ENCODE measurements at places on chromosomes 4 and X. TPM values are rescaled to one million over a fixed set of nuclear protein-coding genes. Genes with fewer than 3 reads are reported as not detected.

The PNMA3 gene
- 1.3 TPM for total RNA-seq

The PROM1 gene
- total RNA-seq: 0.45 TPM

The SLIT2 gene
- 6.3 TPM for total RNA-seq

The PPEF2 gene
- not detected for total RNA-seq

The DCAF8L2 gene
- total RNA-seq: not detected

The AR gene
- total RNA-seq: 0.04 TPM

The CT45A3 gene
- not detected for total RNA-seq

The KIF4A gene
- total RNA-seq: 40.3 TPM

The DDX3X gene
- total RNA-seq: 213 TPM

The CT55 gene
- 50.9 TPM for total RNA-seq

The DCLK2 gene
- total RNA-seq: not detected

The VEGFD gene
- 0.31 TPM for total RNA-seq

The HNRNPH2 gene
- 37.7 TPM for total RNA-seq

The FMR1NB gene
- total RNA-seq: 3.5 TPM

The TLR8 gene
- total RNA-seq: not detected

The C4orf46 gene
- total RNA-seq: 17.0 TPM

The CD38 gene
- total RNA-seq: not detected

The ALB gene
- 24.2 TPM for total RNA-seq

The SULT1E1 gene
- total RNA-seq: not detected

The ERVMER34-1 gene
- 0.44 TPM for total RNA-seq

The FGF13 gene
- total RNA-seq: 53.2 TPM

The DUX4 gene
- not detected for total RNA-seq

The HMX1 gene
- total RNA-seq: not detected

The TMEM154 gene
- 2.0 TPM for total RNA-seq

The GAGE12H gene
- not detected for total RNA-seq

The IL3RA gene
- not detected for total RNA-seq

The CT45A1 gene
- total RNA-seq: 2.7 TPM

The DMD gene
- 11.8 TPM for total RNA-seq

The ZNF157 gene
- total RNA-seq: not detected

The NPY5R gene
- total RNA-seq: not detected

The BMP2K gene
- total RNA-seq: 104 TPM

The MAMLD1 gene
- total RNA-seq: 0.18 TPM

The CYBB gene
- total RNA-seq: 0.87 TPM

The SOWAHD gene
- not detected for total RNA-seq

All from K562 (cell line).